CD4-positive, alpha-beta T cell treated with Interleukin-12 subunit alpha and Interleukin-12 subunit beta, for 1 hour (primary cell): ENCODE measurements at places on chromosomes 5 and 9.

DNA sequence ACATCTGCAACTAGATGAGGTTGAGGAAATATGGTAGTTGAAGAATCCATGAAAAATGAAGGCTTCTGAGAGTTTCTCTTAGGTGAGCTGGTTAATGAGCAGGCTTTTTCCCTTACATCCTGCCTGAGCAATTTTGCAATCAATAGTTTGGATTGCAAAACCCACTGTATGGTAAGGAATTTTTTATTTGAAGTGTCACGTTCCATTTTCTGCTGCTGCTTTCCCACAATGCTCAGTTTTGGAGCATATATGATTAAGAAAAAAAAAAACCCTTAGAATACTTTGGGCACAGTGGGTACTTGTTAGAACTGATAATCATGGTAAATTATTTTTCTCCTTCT is 144.2 kb downstream of the PCSK1 start:
- no peak for DNase-seq

- DNase-seq, result no peak
These were observed 35.2 kb downstream of the KCNMB1 start for GRCh38 chr5:170353961-170354360.

DNA sequence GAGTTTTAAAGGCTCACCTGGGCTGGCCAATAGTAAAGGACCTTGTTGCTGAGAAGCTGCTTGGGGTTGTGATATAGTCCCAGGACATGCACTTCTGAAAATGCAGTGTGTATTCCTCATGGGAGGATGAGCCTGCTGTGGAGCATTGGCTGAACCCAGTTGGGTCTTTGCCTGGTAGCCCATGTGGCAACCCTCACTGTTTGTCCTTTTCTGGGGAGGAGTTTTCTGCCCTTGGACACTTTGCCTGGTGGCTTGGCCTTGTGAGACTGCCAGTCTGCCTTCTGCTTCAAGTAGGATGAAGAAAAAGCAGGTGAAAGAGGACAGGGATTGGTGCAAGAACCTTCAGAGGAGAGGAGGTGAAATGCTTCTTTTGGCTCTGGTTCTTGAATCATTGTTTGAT is 4.0 kb downstream of the TENT4A start:
- no peak for DNase-seq

GRCh38 chr9:93958121-93958818 is 3.1 kb upstream of the BARX1 start:
- DNase-seq, result no peak

DNA sequence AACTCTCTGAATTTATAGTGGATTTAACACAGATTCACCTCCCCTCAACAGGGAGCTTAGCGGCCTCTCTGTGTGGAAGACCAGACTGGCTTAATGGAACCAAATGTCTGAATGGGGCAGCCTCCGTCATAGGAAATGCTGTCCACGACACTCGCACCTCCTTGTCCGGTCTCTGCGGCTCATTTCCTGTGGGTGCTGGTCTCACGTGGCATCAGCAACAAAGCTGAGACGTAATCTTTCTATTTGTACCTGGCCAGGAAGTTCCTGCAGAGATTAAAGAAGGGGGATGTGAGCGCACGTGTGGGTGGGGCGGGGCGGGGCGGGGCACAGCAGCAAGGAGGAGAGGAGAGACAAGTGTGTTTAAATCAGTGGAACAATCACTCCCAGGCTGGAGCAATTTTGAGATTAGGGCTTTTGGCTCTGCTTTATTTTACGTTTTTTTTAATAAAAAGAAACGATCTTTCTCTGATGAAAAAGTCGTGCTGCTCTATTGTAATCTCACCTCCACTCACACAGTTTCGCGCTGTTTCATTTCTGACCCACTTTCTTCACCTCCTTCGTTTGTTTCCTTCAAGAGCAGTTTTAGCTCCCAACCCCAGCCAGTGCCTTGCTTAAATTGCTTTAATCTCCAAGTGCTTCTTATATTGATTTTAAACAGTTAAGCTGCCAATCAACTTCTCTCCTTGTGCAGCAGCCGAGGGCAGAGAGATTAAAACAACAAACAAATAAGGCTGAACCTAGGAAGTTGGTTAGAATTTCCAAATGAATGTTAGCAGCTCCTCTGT is 132.2 kb upstream of the ASTN2 start:
- peak; percentile 25 for DNase-seq

- no peak for DNase-seq
These were observed 5.3 kb upstream of the CTXN3 start for GRCh38 chr5:127643607-127644006.

GRCh38 chr9:127667127-127667844 is 39.5 kb upstream of the CFAP157 start:
- no peak for DNase-seq

DNA sequence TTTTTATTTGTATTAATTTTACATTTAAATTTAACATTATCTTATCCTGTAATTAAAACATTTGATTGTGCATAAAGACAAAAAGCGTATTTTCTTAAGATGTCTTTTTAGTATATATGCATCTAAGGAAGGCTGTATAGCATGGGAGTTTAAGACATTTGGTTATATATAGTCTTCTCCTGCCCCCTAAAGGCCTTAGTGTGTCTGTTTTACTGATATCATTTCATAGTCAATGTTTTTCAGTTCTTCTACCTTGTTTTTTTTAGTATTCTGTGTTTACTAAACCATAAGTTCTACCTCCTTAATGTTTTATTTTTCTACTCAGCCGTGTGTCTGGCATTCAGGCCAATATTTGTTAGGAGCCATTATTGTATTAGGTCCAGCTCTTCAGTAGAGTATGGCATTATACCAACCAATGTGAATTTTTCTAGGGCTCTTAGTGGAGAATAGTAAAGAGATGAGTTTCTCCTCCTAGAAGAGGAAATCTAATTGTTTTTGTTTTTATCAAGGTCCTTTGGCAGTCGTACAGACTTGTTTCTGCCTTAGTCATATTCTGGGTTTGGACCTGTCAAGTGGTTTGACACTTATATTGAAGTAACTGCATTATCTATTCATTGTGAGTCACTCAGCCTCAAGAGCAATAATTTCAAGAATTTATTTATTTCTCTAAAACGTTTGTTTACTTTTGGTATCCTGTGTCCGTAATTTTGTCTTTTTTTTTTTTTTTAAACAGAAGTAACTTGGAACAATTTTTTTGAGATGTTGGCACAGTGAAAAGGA is 74.8 kb downstream of the SLF1 start:
- DNase-seq, result peak; percentile 56

- no peak for DNase-seq
These were observed 212.3 kb upstream of the MPDZ start for GRCh38 chr9:13491493-13492424.

- no peak for DNase-seq
These were observed 219.9 kb downstream of the PRDM9 start for GRCh38 chr5:23727271-23727670.

- DNase-seq, result no peak
These were observed 242.8 kb downstream of the RASEF start for GRCh38 chr9:82820186-82820585.

DNA sequence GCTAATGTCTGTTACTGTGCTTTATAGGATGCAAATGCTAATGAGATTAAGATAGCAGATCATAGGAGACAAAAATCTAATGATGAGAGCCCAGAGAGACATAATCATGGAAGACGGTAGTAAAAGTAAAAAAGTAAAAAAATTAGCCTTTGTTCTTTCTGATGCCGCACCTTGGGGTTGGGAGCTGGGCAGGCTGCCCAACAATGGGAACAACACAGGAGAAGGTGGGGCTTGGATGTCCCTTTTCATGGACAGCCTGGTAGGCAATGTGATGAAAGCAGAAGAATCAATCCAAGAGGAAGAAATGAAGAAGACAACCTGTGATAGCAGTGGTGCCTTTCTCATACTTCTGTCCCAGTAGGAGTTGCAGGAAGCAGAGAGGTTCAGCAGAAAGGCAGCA is 57.2 kb downstream of the RAB14 start:
- no peak for DNase-seq

- no peak for DNase-seq
These were observed 562.7 kb downstream of the TLE4 start for GRCh38 chr9:80134487-80134886.

DNA sequence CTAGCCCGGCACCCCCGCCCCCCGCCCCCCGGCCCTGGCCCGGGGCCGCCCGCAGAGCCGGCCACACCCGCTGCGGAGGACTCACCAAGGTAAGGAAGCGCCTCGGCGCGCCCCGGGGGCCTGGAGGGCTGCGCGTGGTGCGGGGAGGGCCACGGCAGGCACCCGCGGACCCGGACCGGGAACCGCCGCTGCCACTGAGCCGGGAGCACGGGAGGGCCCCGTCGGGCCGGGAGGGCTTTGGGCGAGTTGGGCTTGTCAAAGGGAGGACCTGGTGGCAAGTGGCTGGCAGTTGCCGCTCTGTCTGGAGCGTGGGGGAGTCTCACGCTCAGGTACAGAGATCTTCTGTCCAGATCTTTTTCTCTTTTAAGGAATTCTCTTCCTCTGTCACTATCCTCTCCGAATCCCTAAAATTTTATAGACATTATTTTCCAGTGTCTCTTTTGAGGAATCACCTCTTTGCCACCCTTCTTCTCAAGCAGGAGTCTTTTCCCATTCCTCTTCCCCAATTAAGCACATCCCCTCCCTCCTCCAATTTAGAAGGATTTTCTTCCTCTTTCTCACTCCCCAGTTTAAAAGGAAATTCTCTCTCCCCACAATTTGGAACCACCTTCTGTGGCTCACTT is 11.3 kb upstream of the LHX2 start:
- no peak for DNase-seq

DNA sequence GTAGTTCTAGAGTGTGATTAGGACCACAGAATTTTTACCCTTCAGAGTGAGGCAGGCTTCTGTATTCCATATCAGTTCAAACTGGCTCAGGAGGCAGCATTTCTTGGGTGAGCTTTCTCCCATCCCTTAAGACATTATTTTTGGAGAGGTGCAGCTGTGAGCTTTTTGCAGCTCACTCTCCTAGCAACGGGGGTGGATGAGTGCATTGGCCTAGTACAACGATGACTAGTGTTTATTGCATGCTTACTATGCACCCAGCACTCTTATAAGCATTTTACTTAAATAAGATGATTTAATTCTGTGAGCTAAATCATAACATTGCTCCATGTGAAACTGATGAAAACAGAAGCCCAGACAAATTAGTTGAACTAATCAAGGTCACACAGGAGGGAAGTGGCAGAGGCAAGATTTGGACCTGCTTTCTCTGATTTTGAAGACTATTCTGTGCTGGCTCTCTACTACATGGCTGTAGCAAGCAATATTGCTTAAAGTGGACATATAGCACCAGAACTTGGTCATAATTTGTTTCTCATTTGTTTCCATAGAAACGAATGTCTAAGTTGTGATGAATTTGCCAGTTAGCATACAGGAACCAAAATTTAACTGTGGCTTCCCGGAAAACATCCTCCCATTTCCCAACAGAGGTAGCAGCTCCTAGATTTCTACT is 372.1 kb upstream of the RIOK2 start:
- no peak for DNase-seq

- DNase-seq, result no peak
These were observed 251.4 kb upstream of the IL12B start for GRCh38 chr5:159581502-159582249.

DNA sequence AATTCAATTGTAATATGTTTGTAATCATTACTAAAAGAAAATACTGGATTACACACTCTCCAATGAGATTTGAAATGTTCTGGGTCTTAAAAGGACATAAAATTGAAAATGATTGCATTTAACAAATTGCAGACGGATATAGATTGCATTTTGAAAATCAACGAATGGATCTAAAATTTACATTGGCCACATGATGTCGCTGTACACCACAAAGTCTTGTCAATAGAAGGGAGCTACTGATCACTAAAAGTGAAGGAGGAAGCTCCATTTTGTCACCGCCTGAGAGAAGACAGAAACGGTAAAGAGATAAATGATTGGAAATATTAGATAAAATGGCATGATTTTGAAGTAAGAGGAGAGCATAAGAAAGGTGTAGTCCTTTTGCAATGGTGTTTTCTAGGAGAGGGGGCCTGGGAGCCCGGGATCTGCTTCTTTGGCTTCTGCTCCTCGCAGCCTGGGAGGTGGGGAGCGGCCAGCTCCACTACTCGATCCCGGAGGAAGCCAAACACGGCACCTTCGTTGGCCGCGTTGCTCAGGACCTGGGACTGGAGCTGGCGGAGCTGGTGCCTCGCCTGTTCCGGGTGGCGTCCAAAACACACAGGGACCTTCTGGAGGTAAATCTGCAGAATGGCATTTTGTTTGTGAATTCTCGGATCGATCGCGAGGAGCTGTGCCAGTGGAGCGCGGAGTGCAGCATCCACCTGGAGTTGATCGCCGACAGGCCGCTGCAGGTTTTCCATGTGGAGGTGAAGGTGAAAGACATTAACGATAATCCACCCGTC is at the start of gene PCDHA1:
TSS of gene PCDHA1 (plus strand) at position 236 of the 782 bp plus-strand sequence.
- no peak for DNase-seq

DNA sequence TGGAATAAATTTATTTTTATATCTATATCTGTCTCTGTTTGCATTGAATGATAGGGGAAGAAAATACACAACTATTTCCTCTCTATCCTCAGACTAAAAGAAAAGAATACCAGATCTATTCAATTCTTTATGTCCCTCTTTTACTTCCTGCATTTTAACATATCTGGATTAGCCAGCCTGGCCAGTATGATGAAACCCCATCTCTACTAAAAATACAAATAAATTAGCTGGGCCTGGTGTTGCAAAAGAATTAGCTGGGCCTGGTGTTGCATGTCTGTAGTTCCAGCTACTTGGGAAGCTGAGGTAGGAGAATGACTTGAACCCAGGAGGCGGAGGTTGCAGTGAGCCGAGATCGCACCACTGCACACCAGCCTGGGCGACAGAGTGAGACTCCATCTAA is 182.0 kb downstream of the LURAP1L start:
- no peak for DNase-seq

GRCh38 chr5:124410539-124411488 is 335.6 kb downstream of the ZNF608 start:
- no peak for DNase-seq

GRCh38 chr9:130670644-130671043 is 6.2 kb downstream of the PRDM12 start:
- DNase-seq, result no peak

DNA sequence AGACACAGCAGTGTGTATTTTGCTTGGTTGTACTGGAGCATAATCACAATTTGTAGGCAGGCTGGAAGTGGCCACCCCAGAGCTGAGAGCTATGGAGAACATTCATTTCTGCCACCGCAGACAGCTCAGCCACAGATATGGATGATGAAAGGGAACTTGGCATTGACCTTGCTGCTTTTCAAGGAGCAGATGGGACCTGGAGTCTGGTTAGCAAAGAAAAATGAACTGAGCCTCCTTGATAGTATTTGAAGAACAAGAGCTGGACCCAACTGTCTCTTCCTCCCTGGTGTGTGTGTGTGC is 395.2 kb upstream of the ZNF462 start:
- DNase-seq, result no peak

DNA sequence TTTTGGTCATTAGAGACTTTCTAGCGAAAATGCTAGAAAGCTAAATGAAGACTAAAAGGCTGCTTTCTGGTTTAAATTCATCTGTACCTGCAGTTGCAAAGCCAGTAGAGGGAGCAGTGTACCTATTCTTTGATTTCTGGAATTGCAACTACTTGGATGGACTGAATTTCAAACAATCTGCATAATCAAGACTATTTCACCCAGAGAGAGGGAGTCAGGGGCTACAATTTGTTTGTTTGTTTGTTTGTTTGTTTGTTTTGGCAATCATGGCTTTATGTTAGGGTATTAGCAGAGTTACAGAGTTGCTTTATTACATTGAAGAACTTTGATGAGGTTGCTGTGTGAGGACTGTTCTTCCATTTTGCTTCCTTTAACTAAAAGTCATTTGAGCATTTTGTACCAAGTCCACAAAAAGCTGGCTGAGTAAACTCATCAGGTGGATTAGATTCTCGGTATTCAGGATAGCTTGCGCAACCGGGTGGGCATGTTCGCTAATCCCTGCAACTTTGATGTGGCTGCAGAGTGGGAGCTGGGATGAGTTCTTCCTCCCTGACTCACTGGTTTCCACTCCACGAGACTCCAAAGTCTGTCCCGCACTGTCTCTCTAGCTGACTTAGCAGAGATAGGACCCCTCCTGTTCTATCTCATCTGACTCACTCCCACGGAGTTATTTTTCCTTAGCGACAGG is 80.0 kb upstream of the TUT7 start:
- DNase-seq, result peak; percentile 35
